ENCODE measurements at places on chromosomes 4 and X.

- H3K27me3 ChIP-seq, result no peaks in the 10 kb centered on the region
- H3K4me3 ChIP-seq, result no peak overlapping the region
- DNase-seq, result no peak
Observed at GRCh38 chr4:26896636-26897035, 36.0 kb downstream of the STIM2 start.

- DNase-seq, result no peak
- no peak overlapping the region for H3K4me3 ChIP-seq
- H3K36me3 ChIP-seq, result no peaks in the 10 kb centered on the region
- no peaks in the 10 kb centered on the region for H3K4me1 ChIP-seq
- H3K27me3 ChIP-seq, result no peaks in the 10 kb centered on the region
Observed at GRCh38 chrX:103376979-103377324, 614 bp downstream of the BEX3 start.

GRCh38 chr4:25670991-25671390 is 15.3 kb downstream of the SLC34A2 start:
- no peak for DNase-seq
- H3K4me3 ChIP-seq, result no peak overlapping the region
- H3K36me3 ChIP-seq, result no peaks in the 10 kb centered on the region
- H3K4me1 ChIP-seq, result no peaks in the 10 kb centered on the region
- no peaks in the 10 kb centered on the region for H3K27me3 ChIP-seq

DNA sequence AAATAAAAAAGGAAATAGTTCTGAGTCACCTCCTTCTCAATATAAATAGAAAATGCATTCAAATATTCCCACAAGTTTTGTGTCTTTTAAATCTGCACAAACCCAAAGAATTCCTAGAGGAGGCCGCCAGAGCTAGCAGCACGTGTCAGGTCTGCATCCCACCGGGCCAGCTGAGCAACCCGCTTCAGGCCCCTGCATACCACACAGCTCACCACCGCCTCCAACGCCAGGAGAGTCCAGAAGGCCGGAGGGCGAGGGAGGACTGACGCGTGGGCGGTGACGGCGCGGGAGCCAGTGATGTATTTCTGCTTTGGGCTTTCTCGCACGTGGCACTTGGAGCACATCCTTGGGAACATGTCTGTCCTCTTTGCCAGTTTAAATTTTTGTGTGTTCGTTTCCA is 61.9 kb upstream of the CLDN34 start:
- H3K4me3 ChIP-seq, result no peak overlapping the region
- no peaks in the 10 kb centered on the region for H3K4me1 ChIP-seq
- H3K27ac ChIP-seq, result no peak overlapping the region

DNA sequence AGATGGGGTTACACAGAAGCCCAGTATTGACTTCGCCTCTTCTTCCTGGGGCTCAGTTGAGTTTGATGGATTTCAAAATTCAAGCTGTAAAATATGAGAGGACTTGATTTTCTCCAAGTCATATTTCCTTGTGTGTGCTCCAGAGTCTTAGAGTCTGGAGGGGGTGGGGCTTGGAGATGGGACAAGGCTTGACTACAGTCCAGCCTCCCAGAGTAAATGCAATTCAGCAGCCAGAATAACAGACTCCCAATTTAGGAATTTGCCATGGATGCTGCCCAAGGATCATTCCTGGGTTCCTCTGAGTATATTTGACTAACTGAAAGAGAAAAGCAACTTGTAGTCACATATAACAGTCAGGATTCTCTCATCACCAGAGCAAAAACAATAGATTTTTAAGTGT is 53.7 kb upstream of the RBPJ start:
- no peak for DNase-seq
- no peak overlapping the region for H3K27ac ChIP-seq
- H3K4me3 ChIP-seq, result no peak overlapping the region
- H3K4me1 ChIP-seq, result no peaks in the 10 kb centered on the region
- no peaks in the 10 kb centered on the region for H3K36me3 ChIP-seq

DNA sequence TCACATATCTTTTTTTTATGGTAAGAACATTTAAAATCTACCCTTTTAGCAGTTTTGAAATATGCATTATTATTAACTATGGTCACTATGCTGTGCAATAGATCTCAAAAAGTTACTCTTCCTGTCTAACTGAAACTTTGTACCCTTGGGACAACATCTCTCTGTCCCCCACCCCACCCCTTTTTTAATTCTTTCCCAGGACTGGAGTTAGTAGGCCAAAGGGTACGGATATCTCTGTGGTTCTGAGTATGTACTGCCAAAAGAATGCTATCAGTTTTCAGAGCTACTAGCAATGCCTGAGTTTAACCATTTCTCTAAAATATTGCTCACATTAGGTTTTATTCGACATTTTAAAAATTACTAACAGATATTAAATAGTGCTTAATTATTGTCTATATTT is 4.7 kb upstream of the FAM241A start:
- H3K4me1 ChIP-seq, result no peaks in the 10 kb centered on the region
- no peak for DNase-seq
- no peaks in the 10 kb centered on the region for H3K36me3 ChIP-seq
- H3K4me3 ChIP-seq, result no peak overlapping the region

DNA sequence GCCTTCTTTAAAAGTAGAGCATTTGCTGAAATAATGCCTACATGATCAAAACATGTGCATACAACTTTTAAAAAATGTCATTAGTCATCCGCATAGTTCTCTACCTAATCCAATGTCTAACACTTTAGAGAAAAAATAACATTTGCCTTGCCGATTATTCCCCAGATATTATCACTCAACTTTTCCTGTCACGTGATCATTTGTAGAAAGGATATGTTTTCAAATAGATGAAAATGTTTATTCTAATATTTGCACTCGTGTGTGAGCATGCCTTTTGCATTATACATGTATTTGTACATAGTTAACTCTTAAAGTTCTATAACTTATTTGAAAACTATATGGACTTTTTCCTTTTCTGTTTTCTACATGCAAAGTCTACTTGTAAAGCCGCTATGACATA is 533.0 kb upstream of the FMR1 start:
- DNase-seq, result no peak
- H3K27ac ChIP-seq, result no peak overlapping the region
- H3K27me3 ChIP-seq, result no peaks in the 10 kb centered on the region
- H3K4me1 ChIP-seq, result no peaks in the 10 kb centered on the region
- H3K36me3 ChIP-seq, result no peaks in the 10 kb centered on the region

GRCh38 chr4:71783972-71784371 is at the start of gene GC:
Gene GC, minus strand, starts transcription at chr4:71784079. Its CDS starts 61 bp downstream, at chr4:71784018.
- H3K4me1 ChIP-seq, result no peaks in the 10 kb centered on the region
- H3K27me3 ChIP-seq, result no peaks in the 10 kb centered on the region
- no peak within 1 kb of the TSS for H3K4me3 ChIP-seq
- no peak within 1 kb of the TSS for H3K27ac ChIP-seq

DNA sequence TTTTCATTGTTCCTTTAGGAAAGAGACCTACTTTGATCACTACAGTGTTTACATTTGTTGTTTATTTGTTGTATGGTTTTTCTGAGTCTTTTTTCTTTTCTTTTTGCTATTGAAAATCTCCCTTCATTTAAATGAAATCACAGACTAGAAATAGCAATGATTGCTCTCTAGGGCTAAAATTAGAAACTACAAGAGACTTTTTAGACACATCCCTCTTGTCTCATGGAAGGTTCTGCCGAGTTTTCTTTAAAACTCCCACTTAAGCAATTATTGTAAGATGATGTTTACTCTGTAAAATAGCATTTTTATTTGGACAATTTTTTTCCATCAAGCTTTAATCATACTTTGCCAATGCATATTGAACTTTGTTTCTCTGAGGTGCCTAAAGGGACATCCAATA is 136.6 kb downstream of the PALLD start:
- H3K27ac ChIP-seq, result no peak overlapping the region
- no peak for DNase-seq
- no peak overlapping the region for H3K4me3 ChIP-seq
- H3K36me3 ChIP-seq, result no peaks in the 10 kb centered on the region
- no peaks in the 10 kb centered on the region for H3K4me1 ChIP-seq

GRCh38 chr4:142452161-142452855 is 393.8 kb downstream of the INPP4B start:
- no peaks in the 10 kb centered on the region for H3K36me3 ChIP-seq
- H3K27me3 ChIP-seq, result no peaks in the 10 kb centered on the region

- no peaks in the 10 kb centered on the region for H3K4me1 ChIP-seq
- H3K27me3 ChIP-seq, result no peaks in the 10 kb centered on the region
- H3K36me3 ChIP-seq, result peaks cover 9% of the 10 kb centered on the region
- peak overlapping the region; percentile 87 for H3K4me3 ChIP-seq
Observed at GRCh38 chrX:154398668-154399526, 720 bp downstream of the RPL10 start.

DNA sequence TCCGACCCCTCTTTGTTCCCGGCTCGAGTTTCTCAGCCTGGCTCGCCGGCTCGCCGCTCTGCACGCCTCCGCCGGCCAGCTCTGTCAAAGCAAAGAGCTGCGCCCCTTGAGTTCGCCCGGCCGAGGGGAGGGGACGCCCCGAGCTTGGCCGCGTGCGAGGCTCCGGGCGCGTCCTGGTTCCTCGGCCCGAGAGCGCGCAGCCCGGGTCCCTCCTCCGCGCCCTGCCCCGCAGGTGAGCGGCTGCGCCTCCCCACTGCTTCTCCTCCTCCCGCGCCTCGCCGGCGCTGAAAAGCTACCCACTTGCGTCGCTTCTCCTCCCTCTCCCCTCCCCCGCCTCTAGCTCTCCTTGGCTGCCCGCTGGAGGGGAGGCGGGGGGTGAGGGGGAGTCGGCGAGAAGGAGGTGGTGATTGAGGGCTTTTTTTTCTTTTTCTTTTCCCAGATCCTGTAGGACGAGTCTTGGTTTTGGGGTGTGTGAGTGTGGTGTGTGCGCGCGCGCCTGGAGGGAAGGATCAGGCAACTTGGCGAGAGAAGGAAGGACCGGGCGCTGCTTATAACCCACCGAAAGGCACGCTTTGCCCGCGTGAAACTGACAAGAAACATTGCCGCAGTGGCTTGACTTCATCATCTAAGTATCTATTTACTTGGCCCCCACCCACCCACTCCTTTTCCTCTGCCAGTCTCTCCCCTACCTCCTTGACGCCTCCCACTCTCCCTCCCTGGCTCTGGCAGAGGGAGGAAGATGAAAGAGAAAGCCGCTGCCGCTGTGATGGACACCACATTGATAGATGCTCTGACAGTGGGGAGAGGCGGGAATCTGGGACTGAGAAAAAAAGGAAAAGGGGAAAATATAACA is at the start of gene LEF1:
Gene LEF1, minus strand, starts transcription at position 262 of the 853 bp plus-strand sequence. CDS start 1,165 bp downstream, outside the sequence.
- DNase-seq, result peak; percentile 90
- H3K27me3 ChIP-seq, result peaks cover 30% of the 10 kb centered on the region
- peak within 1 kb of the TSS; percentile 96 for H3K4me3 ChIP-seq
- H3K4me1 ChIP-seq, result peaks cover 25% of the 10 kb centered on the region
- H3K36me3 ChIP-seq, result no peaks in the 10 kb centered on the region
- peak within 1 kb of the TSS; percentile 66 for H3K27ac ChIP-seq

GRCh38 chrX:153055871-153056749 is at the start of gene PNMA3:
Gene PNMA3, plus strand, starts transcription at chrX:153056470. Its CDS starts 586 bp downstream, at chrX:153057056.
- H3K4me3 ChIP-seq, result no peak within 1 kb of the TSS
- no peak for DNase-seq
- no peaks in the 10 kb centered on the region for H3K4me1 ChIP-seq
- H3K36me3 ChIP-seq, result no peaks in the 10 kb centered on the region
- no peak within 1 kb of the TSS for H3K27ac ChIP-seq

GRCh38 chr4:36292556-36293188 is 11.3 kb downstream of the DTHD1 start:
- H3K36me3 ChIP-seq, result no peaks in the 10 kb centered on the region
- H3K4me3 ChIP-seq, result no peak overlapping the region
- no peaks in the 10 kb centered on the region for H3K4me1 ChIP-seq
- no peak for DNase-seq
- H3K27me3 ChIP-seq, result no peaks in the 10 kb centered on the region
- no peak overlapping the region for H3K27ac ChIP-seq

DNA sequence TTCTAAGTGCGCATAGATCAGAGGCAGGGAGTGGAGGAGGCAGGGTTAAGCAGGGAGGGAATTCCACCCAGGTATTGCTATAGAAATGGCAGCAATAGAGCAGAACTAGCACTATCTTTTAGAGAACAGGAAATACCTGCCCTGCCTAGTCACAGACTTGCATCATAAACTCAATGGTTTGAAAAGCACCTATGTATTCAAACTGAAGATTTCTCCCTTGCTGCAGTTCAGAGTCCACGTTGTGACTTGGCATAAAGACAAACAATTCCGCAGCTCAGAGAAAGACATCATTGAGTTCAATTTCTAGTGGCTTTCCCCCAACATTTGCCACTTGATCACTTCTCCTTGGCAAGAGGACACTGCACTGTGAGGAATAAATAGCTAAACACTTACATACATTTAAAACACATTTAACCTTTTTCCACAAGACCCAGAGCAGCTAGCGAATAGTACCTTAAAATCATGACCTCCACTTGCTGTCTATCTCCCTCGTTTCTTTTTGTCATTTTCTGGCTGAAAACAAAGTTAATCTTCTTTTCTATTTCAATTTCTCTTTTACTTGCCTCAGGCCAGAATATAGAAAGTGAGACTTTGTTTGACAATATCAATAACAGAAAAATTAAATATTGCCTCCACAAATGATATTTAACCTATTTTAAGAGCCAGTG is 42.4 kb downstream of the SLC7A11 start:
- DNase-seq, result no peak
- no peaks in the 10 kb centered on the region for H3K27me3 ChIP-seq
- no peaks in the 10 kb centered on the region for H3K4me1 ChIP-seq
- H3K36me3 ChIP-seq, result no peaks in the 10 kb centered on the region

DNA sequence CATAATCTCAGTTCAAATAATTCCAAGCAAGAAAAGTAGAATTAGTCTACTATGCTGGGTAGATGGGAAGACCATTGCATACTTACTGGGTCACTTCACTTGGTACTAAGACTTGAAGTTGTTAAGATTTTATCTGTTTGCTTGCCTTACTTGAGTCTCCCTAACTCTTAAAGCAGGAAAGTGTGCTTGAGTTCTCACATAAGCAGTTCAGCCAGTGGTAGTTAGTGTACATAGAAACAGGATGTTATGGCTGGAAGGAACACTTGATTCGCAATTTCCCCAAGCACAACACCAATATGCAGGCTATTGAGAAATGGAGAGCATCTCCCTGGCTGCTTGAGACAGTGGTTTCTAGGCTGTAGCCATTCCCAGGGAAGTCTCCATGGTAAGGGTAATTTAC is 176.1 kb downstream of the MSL3 start:
- H3K4me1 ChIP-seq, result no peaks in the 10 kb centered on the region
- H3K36me3 ChIP-seq, result no peaks in the 10 kb centered on the region
- no peak overlapping the region for H3K27ac ChIP-seq
- DNase-seq, result no peak
- no peaks in the 10 kb centered on the region for H3K27me3 ChIP-seq

GRCh38 chr4:138658518-138658917 is 357.1 kb upstream of the NOCT start:
- H3K4me3 ChIP-seq, result no peak overlapping the region
- no peak for DNase-seq
- no peaks in the 10 kb centered on the region for H3K36me3 ChIP-seq
- no peaks in the 10 kb centered on the region for H3K27me3 ChIP-seq
- H3K4me1 ChIP-seq, result no peaks in the 10 kb centered on the region

GRCh38 chrX:72054779-72055489 is 76.8 kb downstream of the RTL5 start:
- no peaks in the 10 kb centered on the region for H3K27me3 ChIP-seq
- no peak overlapping the region for H3K4me3 ChIP-seq
- H3K36me3 ChIP-seq, result no peaks in the 10 kb centered on the region
- H3K4me1 ChIP-seq, result no peaks in the 10 kb centered on the region

- no peaks in the 10 kb centered on the region for H3K27me3 ChIP-seq
- no peaks in the 10 kb centered on the region for H3K36me3 ChIP-seq
- DNase-seq, result no peak
- H3K27ac ChIP-seq, result no peak overlapping the region
- H3K4me1 ChIP-seq, result peaks cover 8% of the 10 kb centered on the region
Observed at GRCh38 chr4:110867981-110868720, 245.3 kb upstream of the PITX2 start.

GRCh38 chrX:18789916-18790315 is 82.5 kb downstream of the PPEF1 start:
- no peak overlapping the region for H3K4me3 ChIP-seq
- H3K27me3 ChIP-seq, result no peaks in the 10 kb centered on the region
- no peaks in the 10 kb centered on the region for H3K36me3 ChIP-seq
- DNase-seq, result no peak
- H3K27ac ChIP-seq, result no peak overlapping the region
